ENCODE measurements at places on chromosomes 12 and 14.
A peak's percentile ranks its signal among the peaks of the same experiment; 100 is the strongest.

DNA sequence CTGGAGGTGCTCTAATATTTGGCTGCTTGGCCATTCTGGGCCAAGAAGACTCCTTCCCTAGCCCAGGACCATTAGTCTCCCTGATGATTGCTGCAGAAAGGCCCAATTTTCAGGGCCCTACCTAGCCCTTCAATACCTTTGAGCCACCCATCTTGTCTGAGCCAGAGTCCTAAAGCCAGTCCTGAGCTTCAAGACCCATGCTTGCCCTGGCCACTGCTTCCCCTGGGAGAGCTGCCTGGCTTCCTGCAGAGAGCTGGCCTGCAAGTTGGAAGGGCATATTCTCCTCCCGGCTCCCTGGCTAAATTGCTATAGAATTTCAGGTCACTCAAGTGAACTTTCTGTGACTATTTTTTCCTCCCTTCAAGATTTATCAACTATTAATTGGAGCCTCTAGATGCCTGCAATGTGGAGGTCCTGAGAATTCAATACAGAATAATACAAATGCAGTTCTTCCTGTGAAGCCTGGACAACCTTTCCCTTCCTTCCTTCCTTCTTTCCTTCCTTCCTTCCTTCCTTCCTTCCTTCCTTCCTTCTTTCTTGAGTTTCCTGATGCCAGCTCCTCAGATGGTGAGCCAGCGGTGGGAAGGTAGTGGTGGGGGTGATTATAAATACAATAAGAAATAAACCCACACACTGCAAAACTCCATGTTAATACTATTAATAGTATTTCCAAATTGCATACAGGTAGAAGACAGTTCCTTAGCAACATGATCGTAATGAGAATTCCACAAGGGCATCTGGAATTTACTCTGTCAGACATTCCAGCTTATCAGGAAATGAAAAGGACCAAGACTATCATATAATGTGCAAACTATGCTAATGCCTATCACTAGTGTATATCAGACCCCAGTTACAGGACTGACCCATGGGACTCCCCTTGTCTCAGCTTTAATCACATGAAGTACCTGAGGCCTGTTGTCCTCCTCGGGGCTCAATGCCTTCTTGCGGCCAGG, 108.1 kb downstream of the ZFP36L1 start:
- no peak for DNase-seq

DNA sequence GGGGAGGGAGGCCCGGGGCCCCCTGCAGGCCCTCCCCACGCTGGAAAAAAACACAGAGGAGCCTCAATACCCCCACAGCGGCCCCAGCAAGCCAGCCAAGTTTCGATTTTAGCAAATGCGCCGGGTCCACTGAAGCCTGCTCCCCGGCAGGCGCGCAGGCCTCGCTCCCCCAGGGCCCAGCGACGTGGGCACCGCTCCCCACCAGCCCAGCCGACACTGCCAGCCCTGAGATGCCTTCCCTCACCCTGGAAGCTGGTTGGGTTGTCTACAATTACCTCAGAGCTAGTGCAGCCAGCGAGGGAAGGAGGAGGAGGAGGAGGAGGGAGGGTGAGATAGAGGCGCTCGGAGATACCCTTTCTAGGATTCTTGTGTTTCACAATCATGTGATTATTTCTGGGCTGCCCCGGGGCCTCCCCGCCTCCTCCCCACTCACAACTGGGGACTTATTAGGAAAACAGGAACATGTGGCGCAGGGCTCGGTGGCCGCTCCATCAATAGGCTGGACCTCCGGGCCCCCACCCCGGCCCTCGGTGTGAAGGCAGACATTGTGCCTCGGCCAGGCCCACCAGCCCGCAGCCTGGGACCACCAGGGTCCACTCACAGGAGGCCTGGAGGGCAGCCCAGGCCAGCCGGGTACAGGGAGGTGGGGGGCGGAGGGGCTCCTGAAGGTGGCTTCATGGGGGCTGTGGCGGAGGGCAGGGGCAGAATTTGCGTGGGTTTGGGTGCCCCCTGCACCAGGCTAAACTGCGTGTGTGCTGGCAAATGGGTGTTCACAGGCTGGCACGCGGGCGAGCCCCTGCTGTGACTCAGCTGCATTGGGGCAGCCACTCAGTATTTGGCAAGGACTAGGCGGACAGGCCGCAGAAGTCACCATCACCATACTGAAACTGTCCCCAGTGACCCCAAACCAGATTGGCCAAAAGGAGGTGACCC, 109.9 kb downstream of the NCOR2 start:
- DNase-seq, result peak; percentile 70

DNA sequence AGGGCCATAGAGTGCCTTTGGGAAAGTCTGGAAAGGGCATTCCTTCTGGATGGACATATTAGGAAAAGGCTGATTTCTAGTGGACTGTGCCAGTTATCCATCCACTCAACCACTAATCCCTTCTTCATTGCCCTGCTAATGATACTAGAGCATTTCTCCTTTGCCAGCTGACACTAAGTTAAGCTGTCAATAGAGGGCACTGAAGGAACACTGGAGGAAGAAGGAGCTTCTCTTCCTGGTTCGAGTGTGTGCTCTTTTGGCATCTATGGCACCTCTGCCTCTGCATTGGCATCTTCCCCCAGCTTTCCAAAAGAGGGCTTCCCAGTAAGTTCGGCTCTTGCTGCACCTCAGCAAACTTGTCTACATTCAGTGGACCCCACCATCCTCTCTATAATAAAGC, 165.4 kb downstream of the DERA start:
- DNase-seq, result no peak

- DNase-seq, result no peak
Measured at GRCh38 chr12:107400686-107401447, 284.7 kb upstream of the PWP1 start.

DNA sequence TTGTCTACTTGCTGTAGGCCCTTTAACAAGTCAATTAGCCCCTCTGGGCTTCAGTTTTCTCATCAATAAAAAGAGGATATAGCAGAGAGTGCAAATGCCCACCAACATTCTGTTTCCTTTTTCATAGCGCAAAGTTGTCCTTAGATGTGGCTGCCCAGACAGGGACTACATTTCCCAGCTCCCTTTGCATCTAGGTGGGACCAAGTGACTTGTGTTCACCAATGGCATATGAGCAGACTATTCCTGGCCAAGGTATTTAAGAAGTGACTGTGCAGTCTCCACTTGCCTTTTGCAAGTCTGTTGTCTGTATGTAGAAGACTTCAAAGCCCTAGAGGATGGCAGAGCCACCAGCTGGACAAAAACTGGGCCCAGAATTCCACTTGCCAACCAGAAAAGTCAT, 59.7 kb downstream of the DAO start:
- DNase-seq, result no peak

- DNase-seq, result peak; percentile 83
Measured at GRCh38 chr14:77988970-77989369, 181.2 kb upstream of the NRXN3 start.

DNA sequence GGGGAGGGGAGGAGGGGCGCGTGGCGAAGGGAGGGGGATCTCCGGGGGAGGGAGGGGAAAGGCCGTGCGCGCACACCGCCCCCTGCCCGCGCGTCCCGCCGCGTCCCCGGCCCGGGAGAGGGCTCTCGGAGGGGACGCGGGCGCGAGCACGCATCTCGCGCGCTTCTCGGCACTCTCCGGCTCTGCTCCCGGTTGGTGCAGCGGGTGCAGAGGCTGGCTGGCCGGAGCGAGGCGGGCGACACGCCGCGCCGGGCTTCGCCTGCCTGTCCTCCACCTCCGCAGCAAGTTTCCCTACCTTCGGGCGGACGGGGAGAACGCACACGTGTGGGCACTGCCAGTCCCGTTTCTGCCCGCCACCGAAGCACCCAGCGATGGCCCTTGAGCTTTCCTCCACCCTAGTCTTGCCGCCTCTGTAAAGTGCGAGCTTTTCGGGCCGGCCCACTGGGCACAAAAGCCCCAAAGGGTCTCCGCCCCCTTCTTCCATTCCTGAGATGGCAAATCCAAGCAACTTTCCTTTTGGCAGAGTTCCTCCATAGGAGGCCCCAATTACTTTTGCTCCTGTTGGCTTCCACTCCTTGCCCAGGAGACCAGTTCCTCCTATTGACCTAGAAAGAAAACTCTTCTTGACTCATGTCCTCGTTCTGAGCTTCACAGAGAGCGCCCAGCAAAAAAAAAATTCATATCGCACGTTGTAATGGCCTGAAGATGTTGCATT, 363 bp upstream of the CSAD start:
- peak; percentile 77 for DNase-seq

DNA sequence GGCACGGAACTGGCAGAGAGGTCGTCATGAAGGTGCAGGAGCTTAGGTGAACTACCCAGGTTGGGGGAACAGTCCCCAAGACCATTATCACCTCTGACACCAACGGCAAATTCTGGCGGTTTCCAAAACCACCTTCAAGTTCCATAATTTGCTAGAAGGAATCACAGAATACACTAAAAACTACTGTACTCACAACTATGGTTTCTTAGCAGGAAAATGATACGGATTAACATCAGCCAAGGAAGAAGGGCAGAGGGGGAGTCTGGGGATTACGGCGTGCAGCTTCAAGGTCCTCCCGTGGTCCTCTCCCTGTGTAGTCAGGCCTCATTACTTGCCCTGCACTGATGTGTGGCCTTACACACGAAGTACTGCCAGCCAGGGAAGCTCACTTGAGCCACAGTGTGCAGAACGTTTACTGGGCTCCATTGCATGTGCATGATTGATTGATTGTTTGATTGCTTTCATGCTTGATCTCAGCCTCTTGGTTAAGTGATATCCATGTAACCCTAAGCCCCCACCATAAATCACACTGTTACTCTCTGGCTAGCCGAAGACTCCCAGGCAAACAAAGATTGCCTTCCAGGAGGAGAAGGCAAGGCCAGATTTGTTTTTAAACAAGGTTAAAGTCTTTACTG, 837 bp upstream of the STX2 start:
- no peak for DNase-seq

- DNase-seq, result no peak
Measured at GRCh38 chr14:31993521-31993951, 83.6 kb upstream of the ARHGAP5 start.

DNA sequence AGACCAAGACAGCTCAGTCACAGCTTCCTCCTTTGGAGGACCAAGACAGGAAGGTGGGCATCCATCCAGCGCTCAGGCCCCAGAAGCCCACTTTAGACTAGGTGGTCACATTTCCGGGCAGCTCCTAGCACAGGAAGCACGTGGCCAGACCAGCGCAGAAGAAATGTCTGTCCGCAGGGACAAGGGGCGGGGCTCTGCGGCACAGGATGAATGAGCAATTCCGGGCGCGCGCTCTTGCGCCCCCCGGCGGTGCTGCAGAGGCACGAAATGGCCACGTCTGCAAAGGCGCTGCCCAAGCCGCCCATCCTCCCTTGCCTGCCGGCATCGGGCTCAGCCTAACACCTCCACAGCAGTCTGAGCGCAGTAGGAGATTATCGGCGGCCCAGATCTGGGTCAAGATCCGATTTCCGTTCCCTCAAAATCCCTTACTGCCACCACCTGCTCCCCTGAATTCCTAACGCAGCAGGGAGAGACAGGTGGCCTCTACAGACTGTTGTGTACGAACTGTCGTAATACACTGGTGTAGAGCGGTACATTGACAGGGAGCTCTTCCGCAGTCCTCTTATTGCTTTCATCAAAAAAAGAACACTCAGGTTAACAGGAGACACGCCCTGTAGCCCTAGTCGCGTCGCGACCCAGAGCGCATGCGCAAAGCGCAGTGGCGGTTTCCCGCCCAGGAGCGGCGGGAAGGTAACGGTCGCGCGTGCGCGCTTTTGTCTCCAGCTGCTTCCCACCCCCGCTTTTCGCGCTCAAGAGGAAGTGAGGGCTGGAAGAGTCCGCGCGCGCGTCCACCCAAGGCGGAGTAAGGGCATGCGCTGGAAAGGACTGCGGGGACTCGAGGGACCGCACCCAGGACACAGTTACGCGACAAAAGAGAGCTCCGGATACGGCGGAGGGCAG, 794 bp downstream of the TUBA1B start:
- DNase-seq, result peak; percentile 82

- no peak for DNase-seq
Measured at GRCh38 chr12:52667931-52668330, 12.3 kb downstream of the KRT1 start.

- no peak for DNase-seq
Measured at GRCh38 chr14:54362089-54362504, 34.7 kb upstream of the CDKN3 start.

GRCh38 chr14:35042632-35043031, 3.4 kb upstream of the FAM177A1 start:
- DNase-seq, result no peak

DNA sequence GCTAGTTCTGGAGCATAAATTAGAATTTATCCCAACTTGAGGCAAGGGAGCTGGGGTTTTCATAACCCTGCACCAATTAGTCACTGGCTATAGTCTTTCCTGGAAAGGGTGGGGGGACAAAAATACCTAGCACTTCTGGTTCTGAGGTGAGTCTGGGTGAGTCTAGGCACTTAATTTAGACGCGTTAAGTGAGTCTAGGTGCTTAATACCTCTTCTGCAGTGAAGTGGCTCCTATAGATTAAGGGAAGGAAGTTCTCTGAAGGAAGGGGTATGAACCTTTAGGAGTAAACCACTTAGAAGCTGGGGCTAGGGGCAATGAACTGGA, 251.7 kb downstream of the EFCAB11 start:
- no peak for DNase-seq

DNA sequence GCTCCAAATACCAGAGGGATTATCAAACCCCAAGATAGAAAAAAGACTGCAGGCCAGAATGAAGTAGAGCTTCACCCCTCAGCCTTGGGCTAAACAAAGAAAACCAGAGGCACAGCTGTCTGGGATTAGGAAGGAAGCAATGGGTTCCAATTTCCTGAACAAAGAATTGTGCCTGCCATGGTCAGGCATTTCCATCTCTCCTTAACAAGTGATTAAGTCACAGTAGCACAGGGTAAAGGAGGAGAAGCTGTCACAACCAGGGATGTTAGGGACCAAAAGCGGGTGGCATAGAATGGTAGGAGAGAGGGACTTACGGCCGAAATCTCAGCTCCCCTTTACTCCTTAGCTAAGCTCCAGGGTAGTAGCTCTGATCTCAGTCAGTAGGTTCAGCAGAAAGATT, 33.9 kb downstream of the SPTLC2 start:
- no peak for DNase-seq

DNA sequence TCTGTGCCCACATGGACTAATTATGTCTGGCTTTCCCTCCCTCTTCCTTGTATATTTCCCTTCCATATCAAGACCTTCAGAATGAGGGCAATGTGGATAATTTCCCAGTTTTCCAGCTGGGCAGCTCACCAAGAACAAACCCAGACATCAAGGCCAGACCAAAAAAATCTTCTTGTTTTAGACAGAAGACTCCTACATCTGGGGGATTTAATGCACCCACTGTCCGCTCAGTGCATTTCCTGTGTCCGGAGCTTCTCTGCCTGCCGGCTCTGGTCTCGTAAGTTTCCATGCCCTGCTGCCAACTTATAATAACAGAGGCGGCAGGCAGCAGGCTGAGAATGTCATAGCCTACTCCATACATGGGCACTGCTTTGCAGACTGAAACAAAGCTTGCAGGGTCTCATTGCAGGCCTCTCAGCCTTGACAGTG, 207.2 kb upstream of the BCL2L14 start:
- DNase-seq, result no peak

DNA sequence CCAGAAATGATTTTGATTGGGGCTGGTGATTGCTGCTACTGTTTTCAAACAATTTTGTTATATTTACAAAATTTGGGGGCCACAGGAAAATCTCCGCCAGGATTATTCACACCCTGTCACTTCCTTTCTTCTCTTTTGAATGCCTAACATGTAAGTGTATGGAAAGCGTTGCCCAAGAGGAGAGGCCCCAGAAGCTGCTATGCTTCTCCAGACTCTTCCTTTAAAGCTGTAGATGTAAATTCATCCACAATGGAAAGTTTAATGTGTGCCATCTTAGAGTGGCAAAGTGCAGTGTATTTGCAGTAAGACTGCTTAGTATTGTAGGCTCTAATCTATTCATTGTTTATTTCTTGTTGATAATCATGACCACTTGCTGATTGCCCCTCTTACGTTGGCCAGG, 136.7 kb upstream of the LRIG3 start:
- DNase-seq, result no peak
